ENCODE measurements at places on chromosomes 1 and 21.

- DNase-seq, result no peak
Measured at GRCh38 chr1:245901037-245901436, 606.0 kb downstream of the SMYD3 start.

DNA sequence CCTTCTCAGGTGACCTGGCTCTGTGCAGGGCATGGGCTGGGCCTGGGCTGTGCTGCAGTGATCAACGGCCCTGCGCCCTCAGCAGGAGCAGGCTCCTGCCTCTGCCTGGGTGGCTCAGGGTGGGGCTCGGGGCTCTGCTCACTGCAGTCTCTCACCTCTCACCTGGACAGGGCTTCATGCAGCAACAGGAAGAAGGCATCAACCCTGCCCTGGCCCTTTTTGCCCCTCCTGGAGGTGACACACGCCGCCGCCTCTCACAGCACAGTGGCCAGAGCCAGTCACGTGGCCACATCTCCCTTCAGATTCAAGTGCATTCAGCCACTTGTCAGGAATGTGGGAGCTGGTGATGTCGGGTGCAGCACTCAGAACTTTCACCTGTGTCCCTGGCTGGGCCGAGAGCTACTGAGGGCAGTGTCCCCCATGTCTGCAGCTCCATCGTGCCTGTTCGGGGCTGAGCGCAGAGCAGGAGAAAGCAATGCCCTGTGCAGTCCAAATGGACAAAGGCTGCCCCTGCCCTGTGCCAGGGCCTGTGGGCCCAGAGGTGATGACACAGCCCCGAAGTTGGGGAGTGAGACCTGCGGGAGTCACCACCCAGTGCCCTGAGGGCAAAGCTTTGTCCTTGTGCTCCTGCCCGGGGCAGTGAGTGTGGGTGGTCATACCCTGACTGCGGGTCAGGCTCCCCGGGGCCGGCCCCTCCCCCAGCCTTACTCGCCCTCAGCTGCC is 314.0 kb downstream of the PTPRU start:
- DNase-seq, result no peak

DNA sequence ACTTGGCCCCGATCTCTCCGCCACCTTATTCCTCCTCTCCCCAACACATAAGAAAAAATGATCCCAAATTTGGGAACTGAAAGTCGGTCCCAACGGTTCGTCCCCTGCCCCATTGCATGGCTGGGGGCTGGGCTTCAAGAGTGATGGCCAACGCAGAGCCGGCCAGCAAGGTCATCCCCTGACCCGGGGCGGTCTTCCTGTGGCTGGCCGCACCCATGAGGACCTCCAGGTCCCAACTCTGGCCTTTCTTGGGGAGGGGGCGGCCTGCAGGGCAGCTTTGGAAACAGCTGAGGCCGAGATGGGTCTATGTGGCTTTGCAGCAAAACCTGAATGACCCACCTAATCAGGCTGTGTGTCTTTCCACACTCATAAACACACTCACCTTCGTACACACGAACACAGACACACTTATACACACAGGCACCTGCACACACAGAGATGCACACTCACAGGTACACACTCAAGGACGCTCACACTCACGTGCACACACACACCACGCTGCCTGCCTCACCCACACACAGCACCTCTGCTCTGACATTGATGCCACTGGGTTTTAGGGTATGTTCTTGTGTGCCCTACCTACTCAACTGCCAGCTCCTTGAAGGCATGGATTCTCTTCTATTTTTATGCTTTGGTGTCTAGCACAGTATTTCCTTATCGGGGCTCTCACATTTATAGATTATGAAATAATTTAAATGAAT is 562 bp downstream of the DYNLT5 start:
- no peak for DNase-seq

DNA sequence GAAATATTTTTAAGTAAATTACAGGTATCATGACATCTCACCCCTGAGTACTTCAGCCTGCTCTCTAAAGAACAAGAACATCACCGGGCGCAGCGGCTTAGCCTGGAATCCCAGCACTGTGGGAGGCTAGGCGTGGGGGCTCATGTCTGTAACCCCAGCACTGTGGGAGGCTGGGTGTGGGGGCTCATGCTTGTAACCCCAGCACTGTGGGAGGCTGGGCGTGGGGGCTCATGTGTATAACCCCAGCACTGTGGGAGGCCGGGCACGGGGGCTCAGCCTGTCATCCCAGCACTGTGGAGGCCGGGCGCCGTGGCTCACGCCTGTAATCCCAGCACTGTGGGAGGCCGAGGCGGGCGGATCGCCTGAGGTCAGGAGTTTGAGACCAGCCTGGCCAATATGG is 7.7 kb upstream of the CDK11B start:
- DNase-seq, result no peak

- DNase-seq, result peak; percentile 74
Measured at GRCh38 chr1:101198842-101199636, 37.8 kb upstream of the S1PR1 start.

DNA sequence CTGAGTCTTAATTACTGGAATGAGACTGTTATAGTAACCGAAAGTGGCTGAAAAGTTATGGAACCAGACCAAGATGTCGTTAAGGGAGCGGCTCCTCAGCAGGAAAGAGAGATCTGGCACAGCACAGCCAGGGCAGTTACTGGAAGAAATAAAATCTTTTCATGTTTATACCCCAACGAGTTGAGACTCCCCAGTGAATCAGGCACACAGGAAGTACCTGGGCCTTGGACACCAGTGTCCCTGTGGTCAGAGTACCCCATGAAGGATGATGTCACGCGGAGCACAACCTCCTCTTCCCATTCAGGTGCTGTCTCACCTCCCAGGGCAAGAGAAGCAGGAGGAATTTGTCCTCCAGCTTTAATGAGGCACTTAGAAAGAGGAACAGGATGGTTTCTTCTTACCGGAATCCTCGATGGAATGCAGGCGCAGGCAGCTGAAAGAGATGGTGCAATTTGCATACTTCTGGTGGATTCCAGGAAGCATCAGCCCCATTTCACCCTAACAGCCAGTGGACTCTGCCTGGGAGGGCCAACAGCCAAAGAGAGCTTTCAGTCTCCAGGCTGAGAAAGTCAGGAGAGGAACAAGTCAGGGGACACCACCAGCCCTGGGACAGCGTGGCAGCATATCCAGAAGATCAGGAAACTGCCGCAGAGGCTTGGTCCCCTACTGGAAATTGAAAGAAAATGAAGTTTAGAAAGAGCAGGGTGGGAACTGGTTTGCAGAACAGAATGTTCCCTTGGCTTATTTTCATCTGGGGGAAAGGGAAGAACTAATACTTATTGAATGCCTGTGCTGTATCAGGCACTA is 35.9 kb upstream of the CTTNBP2NL start:
- DNase-seq, result no peak
